SJCRH30 (cell line): ENCODE measurements at places on chromosomes 7 and 10. TPM values are rescaled to one million over a fixed set of nuclear protein-coding genes. Genes with fewer than 3 reads are reported as not detected.

Gene STOX1
- total RNA-seq = 0.30 and 0.33 TPM in 2 replicates

- 0 out of 2 replicates have a peak, but pooled peaks cover 7% of the 10 kb centered on the region for H3K27me3 ChIP-seq
- no peak for DNase-seq
- peaks cover 21% of the 10 kb centered on the region for H3K4me1 ChIP-seq
- no peak overlapping the region for H3K4me3 ChIP-seq
- no peaks in the 10 kb centered on the region for H3K36me3 ChIP-seq
These were observed 107.6 kb downstream of the KCNMA1 start for GRCh38 chr10:77530011-77530410.

DNA sequence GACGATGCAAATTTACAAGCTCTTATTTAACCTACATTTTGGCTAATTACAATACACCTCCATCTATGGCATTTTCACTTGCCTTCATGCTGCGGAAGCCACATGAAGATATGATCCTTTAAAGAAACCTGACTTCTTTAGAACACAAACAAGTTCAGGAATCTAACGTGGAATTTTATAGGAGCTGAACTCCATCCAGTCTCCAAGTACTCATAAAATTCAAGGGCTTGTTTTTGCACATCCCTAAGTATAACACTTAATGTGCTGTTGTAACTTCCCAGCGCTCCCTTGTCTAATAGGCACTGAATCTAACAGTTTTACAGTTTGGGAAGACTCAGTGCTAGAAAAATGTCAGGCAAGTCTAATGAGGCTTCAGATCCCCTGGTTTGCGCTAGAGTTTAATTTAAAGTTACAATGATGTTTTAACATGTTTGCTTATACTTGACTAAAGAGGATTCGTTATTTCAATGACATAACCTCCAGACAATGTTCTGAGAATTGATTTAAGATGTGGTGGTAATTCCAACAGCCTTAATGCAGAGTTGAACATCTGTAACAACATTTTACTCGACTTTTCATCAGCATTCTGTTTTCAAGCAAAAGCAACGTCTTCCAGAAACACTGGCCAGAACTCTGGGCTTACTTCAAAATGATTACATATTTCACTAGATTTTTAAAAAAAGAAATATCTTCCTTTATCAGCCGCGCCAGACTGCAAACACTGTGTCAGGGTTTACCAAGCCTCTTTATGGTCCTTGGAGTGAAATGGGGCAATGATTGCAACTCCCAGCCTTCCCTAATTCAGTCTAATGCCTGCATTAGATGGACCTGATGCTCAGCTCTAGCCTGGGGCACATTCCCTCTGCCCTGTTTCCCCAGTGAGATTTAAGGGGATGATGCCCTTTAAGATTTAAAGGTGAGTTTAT is 664.3 kb downstream of the KCNMA1 start:
- H3K4me1 ChIP-seq = peaks cover 20% of the 10 kb centered on the region
- no peak for DNase-seq
- H3K36me3 ChIP-seq = no peaks in the 10 kb centered on the region
- H3K4me3 ChIP-seq = no peak overlapping the region

DNA sequence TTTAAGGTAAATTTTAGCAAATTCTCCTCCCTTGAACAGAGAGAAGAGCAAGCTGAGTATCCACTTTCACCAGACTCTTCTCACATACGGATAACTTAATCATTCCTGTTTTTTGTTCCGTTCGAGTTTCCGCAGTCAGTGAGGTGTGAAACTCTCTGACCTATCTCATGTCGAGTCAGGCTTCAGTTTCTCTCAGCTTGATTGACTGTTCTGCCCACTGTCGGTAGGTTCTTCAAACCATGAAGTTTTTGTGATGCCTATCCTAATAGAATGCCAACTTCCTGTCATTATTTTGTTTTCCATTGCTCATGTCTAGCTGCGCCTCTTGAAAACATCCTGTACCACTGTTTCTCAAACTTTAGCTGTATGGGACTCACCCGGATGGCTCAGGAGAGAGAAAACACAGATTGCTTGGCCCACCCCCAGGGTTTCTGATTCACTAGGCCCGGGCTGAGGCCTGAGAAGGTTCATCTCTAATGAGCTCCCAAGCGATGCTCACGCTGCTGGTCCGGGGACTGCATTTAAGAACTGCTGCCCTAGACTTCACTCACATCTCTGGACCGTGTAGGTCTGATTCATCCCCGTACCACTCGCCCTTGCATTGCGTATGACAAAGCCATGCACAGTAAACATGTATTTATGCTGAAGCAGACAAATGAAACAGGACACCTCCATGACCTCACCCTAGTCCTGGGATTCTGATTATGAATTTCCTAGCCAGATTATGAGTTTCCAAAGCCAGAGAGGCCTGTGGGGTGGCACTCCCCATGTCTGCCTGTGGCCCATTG is 208.4 kb upstream of the AGK start:
- H3K27ac ChIP-seq = no peak overlapping the region
- H3K4me3 ChIP-seq = no peak overlapping the region

- no peaks in the 10 kb centered on the region for H3K27me3 ChIP-seq
- peak; percentile 87 for DNase-seq
- peak overlapping the region; percentile 51 for H3K27ac ChIP-seq
- H3K4me3 ChIP-seq = no peak overlapping the region
These were observed 73.1 kb upstream of the CAMK2B start for GRCh38 chr7:44398511-44398911.

Gene MEST
- 1,979 and 2,085 TPM in 2 replicates for total RNA-seq

DNA sequence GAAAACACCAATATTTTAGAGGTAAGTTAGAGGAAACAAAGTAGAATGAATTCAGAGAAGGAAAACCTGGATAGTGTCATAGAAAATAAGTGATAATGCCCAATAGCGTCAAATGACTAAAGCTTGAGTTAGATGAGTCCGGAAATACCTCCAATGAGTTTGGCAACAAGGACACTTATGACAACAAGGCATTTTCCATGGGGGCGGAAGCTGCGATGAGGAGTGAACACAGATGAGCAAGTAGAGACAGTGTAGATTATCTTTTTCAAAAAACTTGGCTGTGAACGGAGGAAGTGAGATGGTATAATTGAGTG is 383 bp upstream of the R3HCC1L start:
- peak overlapping the region; percentile 76 for H3K4me3 ChIP-seq
- H3K4me1 ChIP-seq = peaks cover 2% of the 10 kb centered on the region; the same call in 1 of the 2 replicates
- H3K27ac ChIP-seq = peak overlapping the region; percentile 78
- no peaks in the 10 kb centered on the region for H3K36me3 ChIP-seq
- H3K27me3 ChIP-seq = no peaks in the 10 kb centered on the region

DNA sequence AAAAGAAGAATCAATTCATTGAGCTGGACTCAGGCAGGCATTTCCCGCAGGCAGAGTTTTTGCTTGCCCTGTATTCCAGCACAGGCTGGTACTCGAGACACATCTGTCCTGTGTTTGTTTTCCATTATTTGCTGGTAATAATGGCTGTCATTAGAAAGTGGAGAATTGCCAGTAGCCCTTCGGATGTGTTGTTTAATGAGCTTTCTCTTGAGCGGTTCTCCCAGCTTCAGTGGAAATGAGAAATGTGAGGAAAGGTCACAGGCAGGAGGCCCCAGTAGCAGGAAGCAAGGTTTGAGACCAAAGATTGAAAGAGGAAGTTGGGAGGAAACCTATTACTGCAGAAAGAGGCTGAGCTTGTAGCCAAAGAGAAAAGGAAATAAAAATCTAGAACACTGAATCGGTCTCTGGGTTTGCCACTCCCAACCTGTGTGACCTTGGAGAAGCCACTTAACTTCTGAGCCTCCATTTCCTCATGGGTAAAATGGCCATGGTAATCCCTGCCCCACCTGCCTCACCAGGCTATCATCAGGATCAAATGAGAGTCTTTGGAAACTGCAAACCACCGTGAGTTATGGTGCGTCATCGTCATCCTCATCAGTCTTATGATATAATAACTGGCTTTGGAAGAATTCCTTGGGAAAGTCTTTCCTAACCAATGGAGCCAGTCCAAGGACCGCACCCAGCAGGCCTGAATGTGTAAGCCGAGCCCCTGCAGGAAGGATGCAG is 67.7 kb downstream of the TACR2 start:
- no peak overlapping the region for H3K27ac ChIP-seq
- H3K27me3 ChIP-seq = no peaks in the 10 kb centered on the region
- H3K4me1 ChIP-seq = no peaks in the 10 kb centered on the region
- H3K36me3 ChIP-seq = no peaks in the 10 kb centered on the region; the same call in 1 of the 2 replicates

- H3K4me1 ChIP-seq = no peaks in the 10 kb centered on the region
- H3K4me3 ChIP-seq = no peak overlapping the region
- no peaks in the 10 kb centered on the region for H3K27me3 ChIP-seq
- no peak overlapping the region for H3K27ac ChIP-seq
- DNase-seq = no peak
These were observed 34.2 kb downstream of the SUFU start for GRCh38 chr10:102537948-102538347.

GRCh38 chr7:36289833-36290661 is 99.6 kb upstream of the ANLN start:
- no peak for DNase-seq
- H3K27ac ChIP-seq = no peak overlapping the region
- H3K36me3 ChIP-seq = no peaks in the 10 kb centered on the region
- H3K4me1 ChIP-seq = no peaks in the 10 kb centered on the region
- H3K27me3 ChIP-seq = no peaks in the 10 kb centered on the region; the same call in 1 of the 2 replicates
- H3K4me3 ChIP-seq = no peak overlapping the region

- H3K27ac ChIP-seq = peak overlapping the region; percentile 90
- H3K4me1 ChIP-seq = peaks cover 42% of the 10 kb centered on the region
- peak overlapping the region; percentile 12 for H3K4me3 ChIP-seq
- DNase-seq = peak; percentile 94
These were observed 58.6 kb upstream of the OPALIN start for GRCh38 chr10:96417441-96417840.

GRCh38 chr7:13166801-13167200 is 479.4 kb downstream of the ARL4A start:
- no peaks in the 10 kb centered on the region for H3K4me1 ChIP-seq
- H3K4me3 ChIP-seq = no peak overlapping the region

DNA sequence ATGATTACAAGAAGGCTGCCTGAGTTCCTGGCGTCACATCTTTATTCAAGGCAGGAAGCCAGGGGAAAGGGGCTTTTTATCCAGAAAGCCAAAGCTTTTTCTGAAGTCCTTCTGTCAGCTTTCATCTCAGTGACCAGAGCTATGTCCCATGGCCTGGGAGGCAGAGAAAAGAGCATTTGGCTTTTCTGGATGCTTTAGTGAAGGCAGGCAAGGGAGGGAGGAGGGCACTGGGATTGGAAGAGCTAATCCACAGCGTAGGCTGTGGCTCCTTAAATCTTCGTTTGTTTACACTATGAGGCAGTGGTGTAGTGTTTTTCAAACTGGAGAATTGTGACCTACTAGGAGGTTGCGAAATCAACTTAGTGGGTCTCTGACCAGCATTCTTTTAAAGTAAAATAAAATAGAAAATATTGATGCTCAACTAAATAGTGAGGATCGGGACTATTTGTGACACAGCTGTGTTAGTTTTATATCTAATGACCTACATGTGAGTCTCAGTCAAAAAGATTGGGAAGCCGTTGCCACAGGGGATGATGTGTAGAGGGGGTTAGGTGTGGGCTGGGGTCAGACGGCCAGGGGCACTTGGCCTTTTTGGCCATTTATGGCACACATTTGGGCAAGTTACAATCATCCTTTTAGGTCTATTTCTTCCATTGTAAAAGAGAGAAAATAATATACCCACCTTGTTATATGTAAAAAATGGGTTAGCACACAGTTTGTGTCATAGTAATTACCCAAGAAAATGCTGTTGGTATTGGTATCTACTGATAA is 14.1 kb downstream of the CRYGN start:
- peaks cover 8% of the 10 kb centered on the region; the same call in 1 of the 2 replicates for H3K27me3 ChIP-seq
- H3K27ac ChIP-seq = no peak overlapping the region
- H3K4me3 ChIP-seq = no peak overlapping the region

DNA sequence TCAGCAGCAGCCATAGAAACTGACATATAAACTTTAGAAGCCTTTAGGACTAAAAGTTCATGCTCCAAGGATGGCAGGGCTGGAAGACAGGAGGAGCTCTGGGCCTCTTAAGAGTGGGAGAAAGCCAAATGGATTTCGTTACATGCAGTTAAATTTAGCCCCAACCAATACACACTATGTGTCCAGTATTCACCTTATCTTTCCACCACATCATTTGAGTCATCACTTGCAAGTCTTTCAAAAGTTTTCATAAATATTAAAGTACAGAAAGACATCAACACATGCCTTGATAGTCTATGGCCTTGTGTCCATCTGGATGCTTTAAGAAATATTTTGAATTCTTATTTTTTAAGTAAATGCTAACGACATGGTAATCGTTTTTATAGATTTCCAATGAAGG is 392.4 kb upstream of the LRRN3 start:
- H3K27me3 ChIP-seq = no peaks in the 10 kb centered on the region
- H3K36me3 ChIP-seq = no peaks in the 10 kb centered on the region
- no peak overlapping the region for H3K4me3 ChIP-seq
- no peak overlapping the region for H3K27ac ChIP-seq
- DNase-seq = no peak

Gene FASTK
- 62.2 and 92.8 TPM in 2 replicates for total RNA-seq

- no peak overlapping the region for H3K27ac ChIP-seq
- 0 out of 2 replicates have a peak, but pooled peaks cover 3% of the 10 kb centered on the region for H3K4me1 ChIP-seq
- DNase-seq = no peak
- H3K27me3 ChIP-seq = no peaks in the 10 kb centered on the region
- no peaks in the 10 kb centered on the region for H3K36me3 ChIP-seq
These were observed 65.6 kb upstream of the ADO start for GRCh38 chr10:62738916-62739315.

DNA sequence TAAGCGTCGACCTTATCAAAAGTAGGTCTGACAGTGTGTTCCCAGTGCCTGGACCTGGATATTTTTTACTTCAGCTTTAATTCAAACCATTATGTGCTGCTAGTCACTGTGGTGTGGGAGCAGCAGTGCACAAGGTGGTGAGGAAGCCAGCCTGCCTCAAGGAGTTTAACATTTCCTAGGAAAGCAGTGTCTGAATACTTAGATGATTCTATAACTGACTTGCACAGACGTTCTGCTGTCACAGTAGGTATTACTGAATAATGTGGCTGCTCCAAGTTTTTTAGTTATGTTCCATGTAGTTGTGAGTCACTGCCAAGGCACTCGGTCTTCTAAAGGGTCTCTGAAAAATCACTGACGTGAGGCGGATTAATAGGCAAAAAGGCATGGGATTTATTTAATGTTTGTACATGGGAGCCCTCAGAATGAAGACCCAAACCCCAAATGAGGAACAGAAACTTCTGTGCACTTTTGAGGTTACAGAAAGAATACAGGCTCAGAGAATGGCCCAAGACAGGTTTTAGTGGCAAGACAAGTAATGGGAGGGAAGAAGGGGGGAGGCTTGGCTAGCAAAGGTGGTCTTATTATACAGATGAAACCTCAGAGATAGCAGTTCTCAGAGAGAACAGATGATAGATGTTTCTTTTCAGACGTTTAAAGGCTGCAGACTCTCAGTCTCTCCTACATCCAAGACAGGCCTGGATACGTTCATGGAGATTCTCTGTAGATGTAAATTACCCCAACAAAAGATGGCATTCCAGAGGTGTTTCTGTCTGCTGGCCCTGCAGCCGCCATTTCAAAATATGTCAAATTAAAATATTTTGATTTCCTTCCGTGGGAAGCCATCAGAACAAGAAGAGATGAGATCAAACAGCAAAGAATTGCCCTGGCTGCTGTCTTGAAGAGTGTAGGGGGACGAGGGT is 209.3 kb downstream of the SDK1 start:
- no peaks in the 10 kb centered on the region for H3K4me1 ChIP-seq
- H3K27me3 ChIP-seq = no peaks in the 10 kb centered on the region
- no peaks in the 10 kb centered on the region for H3K36me3 ChIP-seq

Gene OR6B1
- total RNA-seq = not detected in 2 replicates

- H3K4me1 ChIP-seq = no peaks in the 10 kb centered on the region
- no peak overlapping the region for H3K27ac ChIP-seq
- H3K36me3 ChIP-seq = no peaks in the 10 kb centered on the region
These were observed 469.8 kb downstream of the KIF20B start for GRCh38 chr10:90171014-90171722.

- H3K4me3 ChIP-seq = peak within 1 kb of the TSS; percentile 60
- H3K36me3 ChIP-seq = no peaks in the 10 kb centered on the region
- peak; percentile 82 for DNase-seq
- H3K27me3 ChIP-seq = peaks cover 4% of the 10 kb centered on the region; the same call in 1 of the 2 replicates
These were observed at the start of gene ADRA2A for GRCh38 chr10:111076682-111077478. Gene ADRA2A (plus strand): TSS chr10:111077029. CDS start chr10:111077997, 968 bp downstream.
